ENCODE measurements at places on chromosomes 11 and 22.

DNA sequence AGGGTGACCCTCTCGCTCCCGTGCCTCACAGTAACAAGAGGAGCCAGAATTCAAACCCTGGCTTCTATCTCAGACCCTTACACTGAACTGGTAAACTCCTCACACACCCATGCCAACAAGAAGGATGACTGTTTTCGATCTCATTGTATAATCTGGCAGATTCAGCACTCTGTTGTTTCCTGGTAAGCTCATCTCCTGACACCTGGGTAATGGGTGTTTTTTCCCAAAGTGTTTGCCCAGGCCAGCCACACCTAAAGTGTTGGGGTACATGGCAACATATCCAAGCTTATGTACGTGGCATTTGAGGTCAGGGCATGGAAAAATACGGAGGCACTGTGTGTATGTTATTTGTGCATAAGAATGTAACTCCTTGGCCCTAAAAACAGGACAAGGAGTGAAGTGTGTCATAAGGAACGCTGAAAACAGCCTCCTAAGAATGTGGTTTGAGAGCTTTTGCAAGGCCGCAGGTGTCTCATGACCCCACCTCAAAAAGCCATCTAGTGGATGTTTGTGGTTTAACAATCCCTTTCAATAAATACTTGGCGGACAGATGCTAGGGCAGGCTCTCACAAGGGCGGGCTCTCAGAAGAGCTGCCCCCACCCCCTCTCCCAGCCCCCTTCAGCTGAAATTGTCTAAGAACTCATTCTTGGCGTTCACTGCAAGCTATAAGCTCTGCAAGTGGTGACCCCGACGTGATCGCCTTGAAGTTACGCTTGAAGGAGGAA is at the start of gene MS4A15:
TSS of gene MS4A15 (plus strand) at position 561 of the 726 bp plus-strand sequence. CDS start 6,867 bp downstream, outside the sequence.
- peak; percentile 68 for DNase-seq

- DNase-seq, result peak; percentile 35
Observed at GRCh38 chr11:33687733-33688479, 12.7 kb downstream of the C11orf91 start.

DNA sequence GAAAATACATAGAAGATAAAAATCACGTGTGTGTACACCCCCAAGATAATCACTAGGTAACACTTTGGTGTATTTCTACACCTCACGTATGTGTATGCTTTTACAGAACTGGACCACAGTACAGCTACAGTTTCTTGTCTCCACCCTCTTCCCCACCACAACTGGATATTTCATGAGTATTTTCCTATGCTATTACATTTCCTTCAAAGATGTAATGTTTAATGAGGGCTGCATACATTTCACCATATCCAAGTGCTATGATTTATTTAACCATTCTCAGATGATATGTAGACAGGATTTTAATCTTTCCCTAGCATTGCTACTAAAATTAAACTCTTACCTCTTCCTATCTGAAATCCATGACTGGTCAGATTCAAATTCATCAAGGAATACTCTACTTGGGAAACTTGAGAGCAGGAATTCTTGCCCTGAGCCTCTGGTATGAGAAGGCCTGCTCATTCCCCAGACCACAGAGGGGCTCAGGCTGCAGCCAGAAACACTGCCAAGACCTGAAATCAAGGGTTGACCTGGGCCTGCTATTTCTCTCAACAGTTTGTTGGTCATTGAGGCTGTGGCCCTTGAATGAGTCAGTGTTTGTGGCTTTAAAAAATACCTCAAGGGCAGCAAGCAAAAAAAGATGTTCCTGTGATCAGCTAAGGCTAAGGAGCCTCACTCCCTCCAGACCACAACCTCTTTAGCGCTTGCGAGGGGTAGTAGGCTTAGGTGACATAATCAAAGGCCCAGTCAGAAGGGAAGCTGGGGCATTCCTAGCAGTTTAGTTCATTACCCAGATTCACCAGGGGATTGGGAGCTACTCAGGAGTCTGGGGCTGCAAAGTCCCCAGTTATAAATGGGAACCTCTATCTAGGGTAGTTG is 55.5 kb downstream of the ABTB2 start:
- DNase-seq, result no peak

GRCh38 chr22:49209452-49210195 is 618.0 kb downstream of the BRD1 start:
- DNase-seq, result no peak

GRCh38 chr11:67276781-67277230 is 10.5 kb downstream of the GRK2 start:
- peak; percentile 88 for DNase-seq

DNA sequence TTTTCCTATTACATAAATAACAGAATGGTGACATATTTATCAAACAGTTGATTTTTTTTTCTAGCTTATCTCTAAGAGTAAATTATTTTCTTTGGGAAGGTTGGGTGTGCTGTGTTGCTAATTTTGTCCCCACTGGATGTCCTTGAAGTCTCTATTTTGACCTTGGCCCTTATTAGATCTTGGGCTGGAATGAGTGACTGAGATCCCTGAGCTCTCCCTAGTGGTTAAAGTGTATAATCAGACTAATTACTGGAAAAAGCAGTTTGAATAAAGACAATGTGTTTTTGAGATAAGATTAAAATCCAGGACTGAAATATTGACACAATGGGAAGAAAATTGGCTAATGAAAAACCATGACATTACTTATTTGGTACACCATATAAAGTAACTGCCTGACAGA is 56.1 kb downstream of the AASDHPPT start:
- no peak for DNase-seq

- no peak for DNase-seq
Observed at GRCh38 chr22:39344046-39344390, 5.8 kb upstream of the SYNGR1 start.

- no peak for DNase-seq
Observed at GRCh38 chr11:17651061-17651460, 68.3 kb upstream of the MYOD1 start.

- DNase-seq, result no peak
Observed at GRCh38 chr22:46201059-46201757, 48.9 kb downstream of the CDPF1 start.

DNA sequence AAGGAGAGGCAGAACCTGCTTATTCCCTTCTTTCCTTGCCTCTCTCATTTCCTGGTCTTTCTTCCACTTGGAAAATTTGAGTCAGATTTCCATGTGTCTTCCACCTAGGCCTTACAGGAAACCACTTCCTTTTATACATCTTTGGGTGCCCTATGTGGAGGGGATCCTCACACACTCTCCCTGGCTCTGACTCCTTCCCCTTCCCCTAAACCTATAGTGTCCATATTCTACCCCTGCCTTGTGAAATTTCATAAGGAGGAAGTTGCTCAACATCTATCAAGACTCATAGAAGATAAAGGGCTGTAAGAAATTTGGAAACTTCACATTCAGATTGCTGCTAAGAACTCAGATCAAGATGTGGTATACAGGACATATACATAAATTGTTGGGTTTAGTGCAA is 20.4 kb downstream of the TUG1 start:
- no peak for DNase-seq

DNA sequence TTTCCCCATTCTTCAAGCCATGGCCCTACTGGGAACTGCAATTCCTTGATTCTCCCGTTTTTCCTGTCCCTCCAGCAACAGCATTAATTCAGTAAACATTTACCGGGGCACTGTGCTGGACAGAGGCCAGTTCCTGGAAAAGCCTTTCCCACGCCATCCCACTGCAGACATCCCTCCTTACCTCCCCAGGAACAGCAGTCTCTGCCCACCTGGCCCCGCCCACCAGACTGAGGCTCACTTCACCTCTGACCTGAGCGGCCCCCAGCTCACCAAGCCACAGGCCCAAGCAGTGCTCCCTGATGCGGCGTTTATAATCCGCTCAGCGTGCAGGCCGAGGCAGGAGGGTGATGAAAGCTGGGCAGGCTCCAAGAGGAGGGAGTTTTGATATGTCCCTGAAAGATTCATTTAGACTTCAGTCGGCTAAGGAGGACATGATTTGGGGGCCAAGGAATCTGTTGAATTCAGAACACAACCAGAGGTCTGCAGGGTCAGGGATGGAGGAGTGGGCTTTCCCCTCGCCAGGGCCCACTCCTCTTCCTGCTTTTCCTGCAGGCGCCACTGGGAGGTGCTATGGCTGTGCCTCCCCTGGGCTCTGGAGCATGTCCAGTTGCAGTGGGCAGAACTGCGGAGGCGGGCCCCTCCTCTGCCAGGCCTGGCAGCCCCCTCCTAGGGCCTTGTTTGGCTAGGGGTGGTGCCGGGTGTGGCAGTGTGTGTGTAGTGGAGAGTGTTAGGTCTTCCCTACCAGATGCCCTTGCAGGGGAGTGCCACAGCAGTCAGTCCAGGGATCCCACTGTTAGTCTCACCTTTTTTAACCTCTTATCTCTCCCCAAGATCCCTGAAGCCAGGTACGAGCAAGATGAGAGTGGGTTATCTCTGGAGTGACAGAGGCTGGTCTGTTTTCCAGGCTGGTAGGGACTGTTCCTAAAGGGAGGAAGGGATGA is 1.4 kb upstream of the TAGLN start:
- DNase-seq, result no peak

DNA sequence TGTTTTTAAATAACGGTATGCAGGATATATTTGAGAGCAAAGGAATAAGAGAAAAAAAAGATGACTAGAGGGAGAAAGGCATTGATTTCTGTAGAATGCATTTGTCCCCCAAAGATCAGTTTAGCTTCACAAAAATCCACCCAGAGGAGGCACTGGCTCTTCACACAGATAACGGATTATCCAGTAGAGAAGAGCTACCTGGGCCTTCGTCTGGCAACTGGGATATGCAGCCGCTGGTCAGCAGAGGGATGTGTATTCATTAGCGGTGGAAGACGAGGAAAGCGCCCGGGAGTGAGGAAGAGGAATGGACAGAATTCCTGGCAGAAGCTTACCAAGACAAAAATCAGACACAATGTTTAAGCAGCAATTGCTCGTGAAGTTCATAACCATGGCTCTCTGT is 5.6 kb upstream of the WT1 start:
- no peak for DNase-seq

DNA sequence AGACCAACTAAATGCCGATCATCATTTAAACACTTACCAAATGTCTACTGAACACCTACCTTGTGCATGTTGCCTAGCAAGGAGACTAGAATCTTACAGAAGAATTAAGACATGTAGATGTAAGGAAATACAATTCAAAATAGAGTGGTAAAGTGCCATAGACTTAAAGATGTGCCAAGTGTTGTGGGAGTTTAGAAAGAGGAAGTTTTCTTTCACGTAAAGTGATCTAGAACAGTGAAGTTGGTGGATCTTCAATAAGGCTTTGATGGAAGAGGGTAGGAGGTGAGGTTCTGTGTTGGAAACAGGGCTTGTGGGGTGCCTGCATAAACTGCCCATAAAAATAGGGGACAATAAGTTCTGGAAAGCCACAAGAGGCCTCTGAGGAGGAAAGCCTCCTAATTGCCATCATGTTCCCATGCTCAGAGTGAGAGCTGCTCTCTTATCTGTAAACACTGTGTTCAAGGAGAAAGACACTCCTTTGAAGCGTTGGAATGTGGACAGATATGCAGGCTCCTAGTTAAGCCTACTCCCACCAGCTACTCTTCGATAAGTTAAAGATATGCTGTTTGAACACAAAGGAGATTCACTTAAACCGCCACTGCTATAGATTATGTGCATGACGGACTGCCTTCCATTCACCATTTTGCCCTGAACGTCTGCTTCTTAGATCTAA is 66.7 kb downstream of the HSD17B12 start:
- no peak for DNase-seq

- no peak for DNase-seq
Observed at GRCh38 chr11:86688398-86689179, 16.2 kb upstream of the ME3 start.

GRCh38 chr11:123473941-123474677 is 44.0 kb downstream of the GRAMD1B start:
- no peak for DNase-seq

DNA sequence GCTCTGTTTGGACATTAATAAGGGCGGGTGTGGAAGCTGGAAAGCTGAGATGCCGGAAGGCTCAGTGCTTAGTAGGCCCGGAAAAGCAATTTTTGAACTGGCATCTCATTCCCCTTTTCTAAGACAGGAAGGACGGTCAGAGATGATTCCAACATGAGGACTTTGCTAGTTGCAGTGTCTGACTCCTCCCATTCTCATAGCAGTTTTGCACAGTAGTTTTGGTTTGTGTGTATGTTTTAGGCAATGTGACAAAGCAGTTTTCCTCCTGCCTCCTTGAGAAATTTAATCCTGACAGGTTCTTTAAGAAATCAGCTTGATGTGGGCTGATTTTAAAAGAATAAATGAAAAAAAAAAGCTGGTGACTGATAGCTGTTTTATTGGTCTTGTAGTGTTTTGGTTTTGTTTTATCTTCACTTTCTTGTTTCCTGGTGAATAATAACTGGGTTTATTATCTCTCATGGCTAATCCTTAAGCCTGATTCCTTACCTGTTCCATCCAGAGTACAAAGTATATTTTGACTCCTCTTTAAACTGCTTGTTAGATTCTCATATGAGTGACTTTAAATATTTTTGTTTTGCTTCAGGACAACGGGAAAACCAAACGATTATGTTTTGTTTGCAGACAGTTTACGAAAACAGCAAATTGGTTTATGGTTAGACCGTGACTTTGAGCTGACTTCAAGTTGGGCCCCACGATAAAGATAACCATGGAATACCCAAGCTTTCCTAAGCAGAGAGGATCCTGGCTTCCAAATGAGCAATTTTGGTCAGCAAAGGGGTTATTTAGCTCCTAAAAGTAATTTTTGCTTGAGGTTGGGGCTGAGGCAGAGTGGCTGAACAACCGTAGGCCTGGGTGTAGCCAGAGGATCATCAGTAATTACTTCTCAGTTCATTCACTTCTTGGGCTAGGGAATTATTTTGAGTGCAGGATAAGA is 3.4 kb downstream of the PTPRJ start:
- no peak for DNase-seq

- DNase-seq, result no peak
Observed at GRCh38 chr11:93567401-93567895, 24.3 kb upstream of the SMCO4 start.

- no peak for DNase-seq
Observed at GRCh38 chr11:28581286-28582242, 473.4 kb downstream of the METTL15 start.

DNA sequence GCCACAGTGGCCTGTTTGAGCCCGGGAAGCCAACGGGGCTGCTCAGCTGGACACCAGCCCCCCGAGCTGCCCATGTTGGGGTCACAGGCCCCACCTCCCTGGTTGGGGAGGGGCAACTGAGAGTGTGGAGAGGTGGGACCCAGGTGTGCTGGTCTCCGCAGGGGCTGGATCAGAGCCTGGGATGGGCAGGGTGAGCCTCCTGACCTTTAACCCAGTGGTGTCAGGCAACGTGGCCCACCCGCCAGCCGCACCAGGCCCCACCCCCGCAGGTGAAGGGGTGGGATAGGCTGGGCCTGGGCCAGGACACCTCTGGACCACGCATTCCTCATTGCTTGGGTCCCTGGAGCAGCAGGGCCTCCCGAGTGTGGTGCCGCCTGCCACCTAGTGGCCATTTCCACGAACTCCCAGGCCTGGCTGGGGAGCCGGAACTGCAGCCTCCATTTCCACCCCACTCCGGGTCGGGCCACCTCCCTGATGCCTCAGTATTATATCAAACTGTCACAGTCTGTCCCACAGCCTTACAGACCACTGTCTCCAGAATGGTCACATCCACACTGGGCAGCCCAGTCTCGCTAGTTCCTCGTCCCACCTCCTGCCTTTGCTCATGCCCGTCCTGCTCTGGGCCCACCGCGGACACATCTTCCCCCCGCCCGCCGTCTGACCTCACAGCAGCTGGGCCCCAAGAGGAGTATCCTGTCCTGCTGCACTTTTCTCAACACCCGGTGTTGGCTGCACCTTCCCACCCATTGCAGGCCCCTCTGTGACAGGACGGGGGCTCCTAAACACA is 13.3 kb upstream of the PPP6R3 start:
- DNase-seq, result peak; percentile 82

GRCh38 chr22:33874206-33874605 is 46.1 kb downstream of the LARGE1 start:
- no peak for DNase-seq
